Tibial artery (tissue), 4 donors: ENCODE measurements at places on chromosomes 12 and 14.
A peak's percentile ranks its signal among the peaks of the same experiment; 100 is the strongest.

- DNase-seq, result no peak
Observed at GRCh38 chr12:122721057-122721545, 4.5 kb upstream of the HCAR3 start.

- DNase-seq, result no peak
Observed at GRCh38 chr14:39102265-39102968, 618 bp downstream of the SEC23A start.

DNA sequence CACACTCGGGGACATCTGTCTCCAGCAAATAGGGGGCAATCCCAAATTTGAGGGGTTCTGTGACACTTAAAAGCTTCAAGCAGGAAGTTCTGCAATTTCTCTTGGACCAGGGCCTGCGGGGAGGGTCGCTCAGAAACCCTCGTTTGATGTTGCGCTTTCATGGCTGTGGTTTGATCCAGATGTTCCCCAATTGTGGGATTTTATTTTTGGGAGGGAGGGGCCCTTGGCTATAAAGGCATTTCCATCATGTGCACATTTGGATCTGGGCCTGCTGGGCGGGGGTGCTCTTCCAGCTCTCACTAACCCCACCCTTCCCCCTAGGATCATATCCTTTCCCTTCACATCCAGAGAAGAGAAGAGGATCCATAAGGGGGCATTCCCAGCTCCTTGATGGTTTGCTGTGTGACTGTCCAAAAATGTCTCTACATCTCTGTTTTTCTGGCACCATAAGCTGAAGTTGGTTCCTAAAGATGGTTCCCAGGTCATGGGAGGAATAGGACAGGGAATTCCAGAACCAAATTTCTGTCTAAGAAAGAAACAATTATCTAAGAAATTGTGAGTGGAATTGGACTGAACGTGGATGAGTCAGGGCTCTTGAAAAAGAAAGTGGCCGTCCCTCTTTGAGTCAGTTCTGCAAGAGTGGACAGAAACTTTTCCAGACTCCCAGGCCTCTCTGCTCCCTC lies 47.2 kb downstream of the SMUG1 start:
- no peak for DNase-seq

GRCh38 chr12:51482929-51483697 lies 58.5 kb downstream of the SLC4A8 start:
- DNase-seq, result no peak

GRCh38 chr12:66159123-66159522 lies 10.7 kb downstream of the TMBIM4 start:
- DNase-seq, result no peak

DNA sequence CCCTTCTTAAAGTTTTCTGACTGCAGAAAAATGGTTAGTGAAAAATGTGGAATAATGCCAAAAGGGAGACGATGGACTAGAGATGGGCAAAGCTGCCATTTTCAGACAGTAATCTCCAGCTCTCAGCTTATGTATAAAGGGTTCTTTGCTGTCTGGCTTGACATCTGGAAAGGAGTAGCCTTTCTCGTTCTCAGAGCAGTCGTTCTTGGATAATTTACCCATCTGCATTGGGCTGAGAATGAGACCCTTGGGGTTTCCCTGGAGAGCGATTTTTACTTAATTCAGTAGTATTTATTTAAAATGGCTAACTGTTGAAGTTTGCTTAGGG lies 1.2 kb downstream of the NUDT4 start:
- no peak for DNase-seq

DNA sequence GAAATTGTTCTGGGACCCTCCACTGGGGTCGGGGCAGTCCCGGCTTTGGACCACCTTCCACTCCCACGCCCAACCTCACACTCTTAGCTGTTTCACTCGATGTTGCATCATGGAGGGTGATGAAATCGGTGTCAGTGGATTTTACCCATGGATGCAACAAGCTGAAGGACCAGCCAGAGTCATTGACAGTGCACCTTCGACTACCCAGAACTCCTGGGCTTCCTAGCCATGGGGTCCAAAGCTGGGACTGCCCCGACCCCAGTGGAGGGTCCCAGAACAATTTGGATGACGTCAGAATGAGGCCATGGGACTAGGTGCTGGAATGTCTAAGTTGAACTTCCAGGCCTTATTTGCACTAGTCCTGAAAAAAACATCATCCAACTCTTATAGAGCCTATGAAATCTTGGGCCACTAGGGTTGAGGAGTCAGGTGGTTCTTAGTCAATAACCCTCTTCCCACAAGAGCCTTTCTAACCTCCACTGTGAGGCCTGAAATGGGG lies 882 bp upstream of the IL23A start:
- no peak for DNase-seq

GRCh38 chr14:73105727-73106126 lies 30.6 kb upstream of the PSEN1 start:
- no peak for DNase-seq

DNA sequence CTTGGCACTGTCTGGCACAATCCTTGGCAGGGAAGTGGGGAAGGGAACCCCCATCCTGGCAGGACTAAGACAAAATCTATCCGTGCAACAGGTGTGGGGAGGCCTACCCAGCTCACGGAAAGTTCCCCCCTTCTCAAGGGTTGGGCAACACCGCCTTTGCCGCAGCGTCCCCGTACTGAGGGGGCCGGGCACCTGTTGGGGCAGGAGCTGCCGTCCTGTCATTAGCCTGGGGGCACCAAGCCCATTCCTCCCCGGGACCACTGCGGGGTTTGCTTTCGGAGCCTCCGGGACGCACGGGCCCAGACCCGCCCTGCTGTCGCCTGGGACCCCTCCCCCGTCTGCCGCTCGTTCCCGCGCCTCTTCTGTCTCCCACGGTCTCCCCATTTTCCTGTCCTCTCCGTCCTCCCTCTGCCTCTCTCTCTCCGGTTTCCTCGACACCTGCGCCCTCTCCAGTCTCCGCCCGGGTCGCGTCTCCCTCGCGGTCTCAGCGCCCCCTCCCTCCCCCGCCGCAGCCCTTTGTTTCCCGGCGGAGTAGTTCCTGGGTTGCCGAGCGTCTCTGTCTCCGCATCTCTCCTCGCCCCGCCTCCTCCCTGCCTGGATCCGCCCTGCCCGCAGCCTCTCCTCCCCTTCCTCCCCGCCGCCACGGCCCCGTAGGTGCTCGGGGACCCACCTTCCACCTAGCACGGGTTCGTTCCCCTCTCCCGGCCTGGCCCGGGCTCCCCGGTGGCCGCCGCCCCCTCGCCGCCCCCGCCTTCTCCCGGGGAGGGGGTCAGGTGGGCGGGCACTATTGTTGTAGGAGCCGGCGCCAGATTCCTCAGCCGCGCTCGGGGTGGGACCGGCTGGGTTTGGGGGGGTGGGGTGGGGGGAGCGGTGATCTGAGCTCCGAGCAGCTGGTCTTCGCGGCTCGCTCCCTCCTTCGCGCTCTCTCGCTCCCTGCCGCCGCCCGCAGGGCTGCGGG lies at the start of gene CACNB3:
Gene CACNB3, plus strand, starts transcription at position 624 of the 958 bp plus-strand sequence. CDS start 434 bp downstream, outside the sequence.
- DNase-seq, result peak; percentile 82

DNA sequence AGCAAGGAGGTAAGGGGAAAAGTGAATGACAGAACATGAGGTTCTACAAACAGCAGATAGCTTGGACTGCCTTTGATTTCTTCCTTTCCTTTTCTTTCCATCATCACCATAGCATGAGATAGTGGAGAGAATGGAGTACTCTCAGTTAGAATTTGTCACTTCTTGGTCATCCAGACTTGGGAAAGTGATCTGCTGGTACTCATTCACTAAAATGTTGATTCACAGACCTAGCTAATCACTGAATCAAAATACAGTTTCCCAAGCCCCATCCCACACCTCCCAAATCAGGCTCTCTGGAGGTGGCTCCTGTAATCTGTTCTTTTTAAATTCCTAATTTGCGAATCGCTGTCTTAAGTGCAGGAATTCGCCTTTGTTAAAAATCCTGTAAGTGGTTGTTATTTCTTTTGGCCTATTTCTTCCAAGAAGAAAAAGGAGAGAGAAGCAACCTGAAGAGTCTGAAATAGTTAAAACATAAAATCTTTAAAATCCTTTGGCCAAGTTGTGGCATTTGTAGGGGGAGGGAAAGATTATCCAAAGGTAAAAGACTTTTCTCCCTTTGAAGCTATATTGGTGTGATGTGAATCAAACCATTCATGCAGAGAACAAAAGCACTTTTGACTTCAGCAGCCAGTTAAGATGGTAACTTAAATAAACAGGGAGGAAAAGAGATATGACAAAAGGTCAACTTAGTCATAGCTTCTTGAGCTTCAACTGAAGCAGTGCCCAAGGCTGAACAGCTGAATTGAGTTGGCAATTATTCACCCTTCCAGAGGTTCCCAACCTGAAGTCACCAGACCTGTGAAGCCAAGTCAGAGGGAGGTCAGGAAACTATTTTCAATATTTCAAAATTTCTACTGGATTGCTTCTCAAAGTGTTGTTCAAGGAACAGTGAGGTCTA lies 255.1 kb upstream of the KRR1 start:
- DNase-seq, result no peak

- no peak for DNase-seq
Observed at GRCh38 chr12:112537710-112538396, 119.1 kb downstream of the PTPN11 start.

GRCh38 chr12:123482876-123483275 lies 24.9 kb downstream of the SNRNP35 start:
- no peak for DNase-seq
